NCI-H1092 (cell line): ENCODE measurements at places on chromosomes 7 and 10.

DNA sequence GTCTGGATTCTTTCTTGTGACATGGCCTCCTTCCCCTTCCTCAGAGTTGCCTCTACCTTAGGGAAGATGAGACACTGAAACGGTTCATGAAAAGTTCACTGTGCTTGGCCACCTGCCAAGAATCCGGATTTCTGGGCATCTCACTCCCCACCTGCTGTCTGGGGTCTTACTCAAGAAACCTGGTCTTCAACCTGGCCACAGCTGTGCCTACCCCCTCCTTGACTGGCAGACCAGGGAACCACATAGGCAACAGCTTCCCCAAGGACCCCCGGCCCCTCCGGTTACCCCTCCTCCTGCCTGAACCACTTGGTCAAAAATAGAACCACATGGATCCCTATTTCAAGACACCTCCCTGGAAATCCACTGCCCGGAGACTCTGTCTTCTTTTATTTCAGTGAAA, 58.7 kb upstream of the NANOS1 start:
- DNase-seq: no peak

GRCh38 chr7:2317556-2318293, 3.5 kb upstream of the SNX8 start:
- DNase-seq: no peak

DNA sequence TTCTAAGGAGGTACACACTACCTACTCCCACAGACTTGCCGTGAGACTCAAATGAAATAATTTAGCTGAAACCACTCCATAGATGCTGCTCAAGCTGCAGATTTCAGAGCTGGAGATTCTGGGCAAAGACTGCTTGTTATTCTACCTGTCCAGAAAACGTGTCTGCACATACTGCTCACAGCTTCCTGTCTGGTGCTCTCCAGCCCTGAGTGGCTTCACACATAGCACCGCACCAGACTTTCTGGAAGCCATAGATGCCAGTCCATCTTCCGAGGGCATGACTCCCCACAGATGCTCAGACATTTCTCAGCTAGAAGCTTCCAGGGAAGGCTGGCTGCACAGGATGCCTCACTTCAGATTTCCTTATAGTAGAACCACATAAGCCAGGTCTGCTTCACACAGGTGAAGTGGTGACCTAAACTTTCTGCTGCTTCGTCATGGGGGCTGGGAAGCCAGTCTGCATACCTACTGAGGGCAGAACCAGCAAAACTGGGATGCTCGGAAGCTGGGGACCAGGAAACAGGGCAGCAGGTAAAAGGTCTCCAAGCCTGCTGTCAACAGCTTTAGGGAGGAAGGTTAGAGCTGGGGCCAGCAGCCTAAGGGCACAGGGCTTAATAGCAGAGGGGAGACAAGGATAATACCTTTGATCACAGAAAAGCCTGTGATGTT, 18.2 kb downstream of the CCDC6 start:
- DNase-seq: no peak

DNA sequence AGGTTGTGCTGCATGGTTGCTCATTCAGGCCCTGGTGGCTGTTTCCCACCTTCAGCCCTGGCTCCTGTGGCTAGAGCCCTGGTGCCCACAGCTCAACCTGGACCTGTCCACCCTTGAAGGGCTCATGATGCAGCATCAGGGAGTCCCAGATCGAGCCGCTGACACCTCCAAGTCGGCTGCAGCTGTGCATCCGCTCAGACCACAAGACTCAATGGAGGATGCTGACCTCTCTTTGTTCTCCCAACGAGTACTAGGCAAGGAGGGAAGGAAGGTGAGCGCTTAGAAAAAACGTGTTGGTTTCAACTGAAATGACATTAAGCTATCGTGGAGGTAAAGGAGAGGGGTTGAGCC, 9.5 kb upstream of the C10orf95 start:
- DNase-seq: no peak

GRCh38 chr10:5476918-5477525, 22.3 kb downstream of the CALML5 start:
- DNase-seq: no peak

- DNase-seq: no peak
Observed at GRCh38 chr7:24432677-24433076, 140.6 kb upstream of the PALS2 start.

DNA sequence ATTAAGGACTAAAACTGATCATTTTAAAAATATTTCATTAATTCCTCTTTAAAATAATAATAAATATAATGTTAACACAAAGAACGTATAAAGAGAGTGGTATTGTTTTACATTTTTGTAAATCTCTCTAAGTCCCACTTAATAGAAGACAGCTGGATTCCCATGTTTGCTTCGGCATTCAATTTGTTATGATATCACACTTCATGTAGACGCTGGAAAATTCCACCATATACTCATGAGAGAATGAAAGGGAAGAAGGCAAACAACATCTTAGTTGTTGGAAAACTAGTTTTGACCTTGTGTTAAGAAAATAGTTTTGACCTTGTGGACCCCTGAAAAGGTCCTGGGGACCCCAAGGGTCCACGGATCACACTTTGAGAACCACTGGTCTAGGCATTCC, 85.3 kb upstream of the MGMT start:
- no peak for DNase-seq

DNA sequence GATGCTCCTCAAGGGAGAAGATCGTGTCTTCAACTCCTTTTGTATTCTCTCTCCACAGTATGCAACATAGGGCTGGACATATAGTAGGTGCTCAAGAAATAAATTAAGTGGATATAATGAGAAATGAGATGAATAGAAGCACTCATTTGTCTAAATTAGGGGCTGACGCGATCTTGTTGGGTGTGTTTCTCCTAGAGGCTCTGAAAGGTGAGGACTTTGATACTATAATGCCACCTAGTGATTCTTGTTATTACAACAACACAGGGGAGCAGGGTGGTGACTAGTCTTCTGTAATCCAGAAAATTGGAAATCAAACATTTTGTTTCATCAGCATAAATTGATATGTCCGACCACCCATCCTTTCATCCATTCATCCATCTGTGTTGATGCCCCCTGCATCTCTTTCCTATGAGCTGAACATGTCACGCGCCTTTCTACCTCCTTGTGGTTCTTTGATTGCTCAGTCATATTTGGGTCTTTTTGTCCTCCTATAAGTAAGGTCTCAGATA, 3.5 kb upstream of the CFAP58 start:
- DNase-seq: no peak

- DNase-seq: peak; percentile 2
Observed at GRCh38 chr10:91043173-91043910, 122.5 kb upstream of the ANKRD1 start.

DNA sequence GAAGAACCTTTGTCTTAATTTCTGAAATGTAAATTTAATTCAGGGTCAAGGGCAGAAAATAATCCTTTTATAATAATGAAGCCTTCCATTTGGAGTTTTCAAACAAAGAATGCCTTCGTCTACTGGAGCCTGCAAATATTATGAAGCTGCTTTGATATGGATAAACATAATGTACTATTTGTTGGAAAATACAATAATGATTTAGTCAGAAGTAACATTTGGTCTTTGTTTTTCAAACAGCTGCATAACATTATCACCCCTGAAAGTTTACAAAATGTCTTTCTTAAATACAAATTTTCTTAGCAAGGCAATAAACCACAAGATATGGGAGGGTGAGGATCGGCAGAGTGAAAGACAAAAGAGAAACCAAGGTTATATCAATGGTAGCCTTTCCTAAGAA, 41.5 kb downstream of the TMEM26 start:
- no peak for DNase-seq

- no peak for DNase-seq
Observed at GRCh38 chr10:22341190-22341925, 3.9 kb upstream of the SPAG6 start.

DNA sequence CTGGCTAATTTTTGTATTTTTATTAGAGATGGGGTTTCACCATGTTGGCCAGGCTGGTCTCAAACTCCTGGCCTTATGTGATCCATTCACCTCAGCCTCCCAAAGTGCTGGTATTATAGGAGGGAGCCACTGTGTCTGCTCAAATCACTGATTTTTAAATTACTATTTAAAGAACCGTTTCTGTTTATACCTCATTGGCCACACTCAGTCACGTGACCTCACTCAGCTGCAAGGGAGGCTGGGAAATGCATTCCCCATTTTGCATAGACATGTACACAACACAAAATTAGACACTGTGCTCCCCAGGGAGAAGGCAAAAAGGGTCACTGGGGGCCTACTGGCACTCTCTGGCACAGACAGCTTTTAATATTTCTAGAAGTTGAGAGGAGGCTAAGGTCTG, 13.6 kb upstream of the CALU start:
- DNase-seq: no peak

GRCh38 chr10:114925587-114926586, 12.1 kb upstream of the TRUB1 start:
- DNase-seq: no peak
